Stimulated activated CD8-positive, alpha-beta memory T cell treated with anti-CD3 and anti-CD28 coated beads, Interleukin-15, amount 100 ng/mL, for 24 hours (primary cell): ENCODE measurements at places on chromosomes 6 and 20.

DNA sequence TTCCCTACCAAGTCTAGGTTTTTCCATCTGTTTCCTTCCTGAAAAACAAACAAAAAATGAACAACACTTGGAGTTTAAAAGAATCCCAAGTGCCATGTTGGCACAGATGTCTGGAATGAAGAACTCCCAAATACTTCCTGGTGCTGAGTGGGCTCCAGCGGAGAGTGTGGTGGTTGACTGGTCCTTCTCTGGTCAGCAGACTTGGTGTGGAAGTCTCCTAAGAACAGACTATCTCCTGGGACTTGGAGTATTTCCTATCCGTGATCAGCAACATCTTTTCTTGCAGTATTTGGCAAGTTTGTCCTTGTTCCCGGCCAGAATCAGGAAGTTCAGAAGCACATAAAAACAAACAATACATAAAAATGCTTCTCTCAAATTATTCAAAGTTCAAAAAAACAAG is 154.1 kb downstream of the MTFR2 start:
- no peak for DNase-seq

- DNase-seq, result no peak
These were observed 68.3 kb downstream of the ANKS1A start for GRCh38 chr6:34957231-34957783.

- no peak for DNase-seq
These were observed 117.2 kb downstream of the IPCEF1 start for GRCh38 chr6:154239392-154239791.

DNA sequence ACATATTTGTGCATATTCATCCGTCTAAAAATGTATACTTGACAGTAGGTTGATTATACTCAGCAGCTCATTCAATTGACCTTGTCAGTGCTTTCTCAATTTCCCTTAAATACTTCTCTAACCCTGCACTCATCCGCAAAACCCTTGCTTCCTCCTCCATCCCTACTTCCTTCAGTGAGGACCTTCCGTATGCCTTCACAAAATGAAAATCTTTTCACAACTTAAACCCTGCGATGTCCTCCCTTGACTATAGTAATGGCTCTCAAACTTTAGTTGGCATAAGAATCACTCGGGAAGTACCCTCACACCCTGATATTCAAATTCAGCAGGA is 5.2 kb downstream of the MBOAT1 start:
- no peak for DNase-seq

GRCh38 chr20:10771435-10772140 is 97.8 kb upstream of the JAG1 start:
- DNase-seq, result no peak

DNA sequence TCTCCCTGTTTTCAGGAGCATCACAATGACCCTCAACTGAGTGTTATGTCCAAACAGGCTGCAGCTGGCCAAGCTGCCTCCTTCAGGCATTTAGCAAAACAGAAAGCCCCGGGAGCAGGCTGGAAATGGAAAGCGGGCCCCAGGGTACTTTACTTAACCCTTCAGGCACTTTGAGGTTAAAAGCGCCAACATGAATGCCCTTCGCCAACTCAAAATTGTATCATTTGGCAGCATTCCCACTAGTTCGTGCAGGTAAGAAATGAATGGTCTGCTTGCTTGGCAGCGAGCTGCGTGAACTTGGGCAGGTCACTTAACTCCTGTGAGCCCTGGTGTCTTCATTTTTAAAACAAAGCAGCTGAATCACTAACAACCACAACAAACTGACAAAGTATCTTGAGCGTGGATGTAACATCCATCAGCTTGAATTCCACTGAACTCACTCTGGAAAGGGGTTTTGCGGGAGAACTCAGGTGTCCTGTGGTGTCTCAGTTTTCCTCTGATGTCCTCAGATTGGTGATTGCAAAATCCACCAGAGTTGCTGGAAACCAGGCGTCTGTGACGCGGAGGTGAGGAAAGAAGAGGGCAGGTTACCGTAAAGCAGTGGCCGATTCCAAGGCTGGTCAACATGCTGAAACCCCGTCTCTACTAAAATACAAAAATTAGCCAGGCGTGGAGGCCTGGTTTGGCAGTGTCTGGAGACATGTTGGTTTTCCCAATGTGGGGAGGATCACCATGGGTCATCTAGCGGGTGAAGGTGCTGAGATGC is 118.8 kb upstream of the ZNF217 start:
- no peak for DNase-seq

- DNase-seq, result no peak
These were observed 9.7 kb downstream of the MDC1 start for GRCh38 chr6:30707281-30707850.

DNA sequence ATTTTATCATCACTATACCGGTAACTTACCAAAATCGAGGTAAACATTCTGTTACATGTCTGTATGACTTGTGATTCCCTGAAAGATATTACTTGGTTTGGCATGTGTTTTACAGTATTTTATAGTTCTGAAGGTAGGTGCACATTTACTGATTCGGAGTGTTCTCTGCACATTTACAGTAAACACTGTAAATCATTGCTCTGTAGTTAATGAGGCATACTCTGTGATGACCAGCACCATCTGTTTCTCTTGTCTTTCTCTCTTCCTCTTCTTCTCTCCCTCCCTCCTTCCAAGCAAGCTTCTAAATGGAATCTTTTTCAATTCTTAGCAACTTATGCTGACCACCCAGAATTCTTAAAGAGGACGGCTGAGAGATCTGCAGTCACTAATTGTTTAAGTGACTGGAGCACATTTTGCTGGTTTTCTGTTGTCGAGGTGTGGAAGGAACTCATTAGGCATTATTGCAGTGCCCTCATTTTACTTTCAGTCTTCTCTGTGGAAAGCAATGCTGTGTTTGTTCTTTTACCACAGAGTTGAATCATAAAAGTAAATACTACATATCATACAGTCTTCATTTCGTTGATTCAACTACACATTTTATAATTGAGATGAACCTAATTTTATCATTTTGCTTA is 126.5 kb downstream of the UTRN start:
- DNase-seq, result no peak

- no peak for DNase-seq
These were observed 228.8 kb upstream of the THEMIS start for GRCh38 chr6:128129679-128130078.

- DNase-seq, result no peak
These were observed 1.7 kb downstream of the RANBP9 start for GRCh38 chr6:13709689-13710551.

- DNase-seq, result no peak
These were observed 10.9 kb upstream of the PNRC1 start for GRCh38 chr6:89069536-89070163.
